ENCODE measurements at places on chromosomes 7 and 10. TPM values are rescaled to one million over a fixed set of nuclear protein-coding genes. Genes with fewer than 3 reads are reported as not detected.

CCZ1 gene
- 40.5 TPM for total RNA-seq

ADRB1 gene
- total RNA-seq: 35.0 TPM

DNA sequence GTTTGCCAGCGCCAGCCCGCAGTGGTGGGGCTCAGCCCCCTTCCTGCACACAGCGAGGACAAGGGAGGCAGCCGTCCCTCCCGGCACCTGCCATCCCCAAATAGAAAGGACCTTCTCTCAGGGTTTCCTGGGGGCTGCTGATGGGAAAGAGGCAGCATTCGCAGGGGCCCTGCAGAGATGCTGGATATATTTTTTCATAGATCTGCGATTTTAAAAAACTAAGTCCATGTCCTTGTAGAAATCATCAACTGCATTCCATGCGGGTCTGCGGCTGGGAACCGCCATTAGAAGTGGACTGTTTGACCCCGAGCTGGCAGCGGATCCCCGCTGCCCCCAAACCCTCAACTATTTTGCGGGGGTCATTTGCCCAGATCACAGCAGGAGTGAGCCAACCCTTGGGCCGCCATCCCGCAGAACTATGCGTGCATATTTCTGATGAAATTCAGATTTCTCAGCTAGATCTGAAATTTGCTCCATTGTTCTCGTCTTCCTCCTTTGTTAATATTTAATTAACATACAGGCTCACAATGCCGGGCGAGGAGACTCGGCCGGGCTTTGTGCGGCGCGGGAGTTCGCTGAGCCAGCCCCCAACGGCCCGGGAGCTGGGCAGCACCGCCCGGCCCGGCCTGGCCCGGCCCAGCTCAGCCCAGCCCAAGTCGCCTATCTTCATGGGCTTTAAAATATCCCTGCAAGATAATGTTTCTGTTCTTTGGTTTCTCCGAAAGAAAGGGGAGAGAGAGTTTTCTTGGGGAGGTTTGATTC is 2.0 kb downstream of the EN2 start:
- no peak for DNase-seq

GRCh38 chr10:110513949-110514348 is 16.2 kb downstream of the DUSP5 start:
- no peak for DNase-seq
